HTR-8/SVneo (cell line): ENCODE measurements at places on chromosomes 11 and 22.

DNA sequence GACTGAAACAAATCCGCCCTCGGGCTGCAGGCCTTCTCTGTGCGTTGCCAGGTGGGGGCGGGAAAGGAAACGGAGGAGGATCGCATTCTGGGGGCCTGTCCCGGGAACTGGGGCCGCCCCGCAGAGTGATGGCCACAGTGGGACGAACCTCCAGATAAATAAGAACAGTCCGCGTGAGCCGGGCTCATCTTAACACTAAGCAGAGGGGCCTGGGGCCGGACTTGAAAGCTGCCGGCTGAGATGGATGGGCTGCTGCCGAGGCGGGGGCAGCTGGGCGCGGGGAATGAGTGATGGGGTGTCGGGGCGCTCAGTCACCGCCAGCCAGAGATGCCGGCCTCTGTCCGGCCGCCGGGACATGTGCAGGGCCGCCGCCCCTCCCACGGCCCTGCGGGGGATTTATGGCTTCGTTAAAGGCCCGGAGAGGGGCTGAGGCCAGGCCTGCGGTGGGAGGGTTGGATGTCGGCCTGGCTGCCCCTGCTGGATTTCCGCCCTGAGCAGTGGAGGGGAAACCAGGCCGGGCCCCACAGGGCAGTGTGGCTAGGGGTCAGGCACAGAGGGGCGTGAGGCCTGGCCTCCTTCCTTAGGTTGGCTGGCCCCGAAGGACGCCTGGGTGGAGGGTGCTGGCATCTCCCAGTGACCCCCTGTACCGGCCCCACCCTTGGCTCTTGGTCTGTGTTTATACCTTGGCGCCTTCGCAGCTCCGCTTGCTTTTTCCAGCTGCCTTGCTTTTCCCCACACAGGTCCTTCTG, 45.3 kb upstream of the CD82 start:
- no peak for DNase-seq

DNA sequence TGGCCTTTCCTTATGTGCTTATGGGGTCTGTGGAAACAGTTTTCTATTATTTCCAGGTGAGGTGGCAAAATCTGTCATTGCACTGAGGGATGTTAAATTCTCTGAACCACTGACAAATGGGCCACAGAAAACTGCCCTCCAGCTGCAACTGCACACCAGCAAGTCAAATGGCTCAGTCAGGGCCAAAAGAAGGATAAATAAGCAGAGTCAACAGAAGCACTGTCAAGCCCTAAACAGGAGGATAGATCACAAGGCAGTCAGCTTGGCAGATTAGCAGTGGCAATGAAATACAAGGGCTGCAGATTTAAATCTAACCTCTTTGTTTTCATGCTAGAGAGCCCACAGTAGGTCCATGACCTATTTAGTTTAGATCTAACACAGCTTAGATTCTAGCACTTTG, 435.6 kb downstream of the ETS1 start:
- DNase-seq, result no peak

- DNase-seq, result no peak
Observed at GRCh38 chr11:92707665-92708064, 261.8 kb upstream of the MTNR1B start.

DNA sequence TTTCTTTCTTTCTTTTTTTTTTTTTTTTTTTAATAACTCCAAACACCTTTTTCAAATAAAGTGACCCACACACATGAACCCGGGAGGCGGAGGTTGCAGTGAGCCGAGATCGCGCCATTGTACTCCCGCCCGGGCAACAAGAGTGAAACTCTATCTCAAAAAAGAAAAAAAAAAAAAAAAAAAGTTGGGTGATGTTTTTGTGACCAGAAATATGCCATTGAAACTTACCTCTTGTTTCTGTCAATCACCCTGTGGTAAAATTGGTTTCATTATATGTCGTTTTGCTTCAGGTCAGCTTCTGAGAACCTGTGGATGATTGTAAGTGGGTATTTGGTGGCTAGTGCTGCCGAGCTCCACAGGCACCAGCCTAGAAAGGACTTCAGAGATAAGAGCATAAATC, 238.8 kb downstream of the TBC1D22A start:
- no peak for DNase-seq

DNA sequence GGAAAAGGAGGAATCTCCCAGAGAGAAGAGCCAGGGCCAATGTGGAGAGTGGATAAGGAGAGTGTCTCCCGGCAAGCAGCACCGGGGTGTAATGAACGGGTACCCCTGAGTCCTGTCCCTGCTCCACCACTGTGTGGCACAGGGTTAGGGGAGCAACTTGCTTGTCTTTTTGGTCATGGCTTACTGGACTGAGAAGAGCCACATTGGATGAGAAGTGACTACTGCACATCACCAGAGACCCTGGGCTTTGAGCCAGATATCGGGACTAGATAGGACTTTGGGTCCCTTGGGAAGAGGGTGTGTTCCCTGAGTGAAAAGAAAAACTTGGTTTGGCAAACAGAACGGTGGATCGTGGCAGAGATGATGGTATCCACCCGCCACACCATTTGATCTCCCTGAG, 24.6 kb downstream of the SDHAF2 start:
- DNase-seq, result no peak

- no peak for DNase-seq
Observed at GRCh38 chr22:28299309-28299708, 380.3 kb upstream of the PITPNB start.

DNA sequence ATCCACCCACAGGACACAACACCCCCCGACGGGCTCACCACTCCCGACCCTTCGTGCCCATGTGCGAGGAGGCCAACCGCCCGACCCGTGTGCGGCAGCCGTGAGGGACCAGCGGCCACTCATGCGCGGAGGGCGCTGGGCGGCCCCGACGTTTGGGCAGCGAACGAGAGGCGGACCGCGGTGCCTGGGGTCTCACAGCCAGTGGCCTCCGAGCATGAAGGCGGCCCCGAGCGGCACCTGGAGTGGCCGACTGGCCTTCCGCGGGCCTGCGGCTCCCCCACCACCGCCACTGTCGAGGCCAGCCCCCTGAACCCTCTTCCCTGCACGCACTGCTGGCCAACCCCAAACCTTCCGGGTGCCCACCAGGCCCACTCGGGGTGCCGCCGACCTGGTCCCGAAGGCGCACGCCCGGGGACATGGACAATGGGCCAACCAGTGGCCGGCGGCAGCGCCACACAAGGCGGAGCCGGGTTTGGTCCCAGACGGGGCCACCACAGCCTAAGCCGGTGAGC, 4274.9 kb upstream of the OR11H1 start:
- no peak for DNase-seq

GRCh38 chr11:1927848-1928469, 8.5 kb downstream of the TNNT3 start:
- DNase-seq, result no peak

DNA sequence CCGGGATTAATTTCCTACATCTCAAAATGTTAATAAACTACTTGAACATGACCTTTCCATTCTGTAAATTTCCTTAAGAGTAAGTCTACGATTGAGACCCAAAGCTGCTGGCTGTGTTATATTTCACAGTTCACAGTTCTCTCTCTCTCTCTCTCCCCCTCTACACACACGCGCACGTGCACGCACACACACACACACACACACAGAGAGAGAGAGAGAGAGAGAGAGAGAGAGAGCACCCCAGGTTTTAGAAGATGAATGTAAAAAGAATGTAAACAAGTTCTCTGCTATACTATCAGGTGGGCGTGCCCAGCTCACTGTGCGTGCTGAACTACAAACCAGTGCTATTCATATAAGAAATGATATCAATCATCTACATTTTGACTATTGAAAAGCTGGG, 3.3 kb downstream of the BDNF start:
- DNase-seq, result no peak

GRCh38 chr11:13105237-13105844, 96.2 kb downstream of the RASSF10 start:
- no peak for DNase-seq

GRCh38 chr11:23555085-23555484, 694.8 kb upstream of the CCDC179 start:
- DNase-seq, result peak; percentile 2

DNA sequence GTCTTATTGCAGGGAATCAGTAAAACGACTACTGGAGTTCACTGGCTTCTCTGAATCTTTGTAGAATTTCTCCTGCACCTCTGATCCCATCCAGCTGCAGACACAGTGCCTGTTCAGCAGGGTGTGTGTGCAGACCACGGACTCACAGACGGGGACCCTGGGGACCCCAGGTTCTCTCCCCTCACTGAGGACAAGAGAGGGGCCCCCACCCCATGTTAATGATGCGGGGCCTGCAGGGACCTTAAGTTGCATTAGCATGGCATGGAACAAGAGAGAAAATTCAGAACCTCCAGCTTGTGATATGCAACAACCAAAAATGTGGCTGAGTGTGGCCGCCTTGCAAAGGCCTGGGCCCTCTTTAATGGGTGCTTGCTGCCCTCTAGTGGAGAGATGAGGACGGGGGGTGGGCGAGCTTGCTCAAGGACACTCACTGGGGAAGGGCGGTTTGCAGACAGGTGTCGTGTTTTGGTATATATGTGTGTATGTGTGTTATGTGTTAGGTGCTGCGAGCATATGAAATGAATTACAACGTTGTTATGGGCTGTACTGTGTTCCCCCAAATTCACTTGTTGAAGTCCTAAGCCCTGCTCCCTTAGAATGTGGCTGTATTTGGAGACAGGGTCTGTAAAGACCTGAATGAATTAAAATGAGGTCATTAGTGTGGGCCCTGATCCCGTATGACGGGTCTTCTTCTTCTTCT, 84.4 kb upstream of the SEPTIN5 start:
- DNase-seq, result peak; percentile 88

DNA sequence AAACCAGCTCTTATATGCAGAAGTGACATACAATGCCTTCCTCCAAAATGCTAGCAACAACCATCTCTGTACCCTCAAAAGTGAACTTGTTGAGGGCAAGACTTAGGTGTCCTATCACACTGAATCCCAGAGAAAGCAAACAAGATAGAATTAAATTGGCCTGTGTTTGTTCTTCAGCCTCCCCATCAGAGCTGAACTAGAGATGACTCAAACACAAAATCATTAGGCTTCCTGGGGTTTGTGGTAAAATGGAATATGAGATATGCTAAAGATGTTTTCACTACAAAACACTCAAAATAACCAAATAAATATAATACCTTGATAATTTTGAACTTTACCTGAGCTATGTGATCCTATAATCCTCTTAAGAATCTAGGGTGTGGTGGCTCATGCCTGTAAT, 31.6 kb downstream of the ZNF214 start:
- no peak for DNase-seq

GRCh38 chr11:126601550-126602215, 246.2 kb downstream of the ST3GAL4 start:
- no peak for DNase-seq

DNA sequence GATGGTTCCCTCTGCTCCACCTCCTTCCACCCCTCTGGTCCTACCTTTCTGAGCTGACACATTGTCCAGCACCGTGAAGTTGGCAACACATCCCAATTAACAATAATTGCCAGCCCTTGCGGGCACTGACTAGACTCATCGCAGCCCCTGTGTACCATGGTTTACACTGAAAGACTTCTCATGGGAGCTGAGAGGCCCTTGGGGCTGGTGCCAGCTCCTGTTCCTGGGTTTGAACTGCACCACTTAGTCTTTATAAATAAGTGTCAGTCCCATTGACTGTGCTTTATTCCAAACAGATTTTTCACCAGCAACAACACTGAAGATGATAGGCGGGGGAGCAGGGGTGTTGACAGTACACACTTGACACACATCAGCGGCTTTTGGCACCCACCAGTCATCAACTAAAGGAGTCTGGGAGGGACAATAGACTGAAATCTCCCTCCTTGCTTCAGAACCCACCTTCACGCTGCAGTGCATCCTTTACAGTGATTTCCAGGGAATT, 447.3 kb downstream of the NTM start:
- DNase-seq, result no peak

GRCh38 chr11:31826536-31827438, 15.7 kb upstream of the PAX6 start:
- DNase-seq, result no peak

DNA sequence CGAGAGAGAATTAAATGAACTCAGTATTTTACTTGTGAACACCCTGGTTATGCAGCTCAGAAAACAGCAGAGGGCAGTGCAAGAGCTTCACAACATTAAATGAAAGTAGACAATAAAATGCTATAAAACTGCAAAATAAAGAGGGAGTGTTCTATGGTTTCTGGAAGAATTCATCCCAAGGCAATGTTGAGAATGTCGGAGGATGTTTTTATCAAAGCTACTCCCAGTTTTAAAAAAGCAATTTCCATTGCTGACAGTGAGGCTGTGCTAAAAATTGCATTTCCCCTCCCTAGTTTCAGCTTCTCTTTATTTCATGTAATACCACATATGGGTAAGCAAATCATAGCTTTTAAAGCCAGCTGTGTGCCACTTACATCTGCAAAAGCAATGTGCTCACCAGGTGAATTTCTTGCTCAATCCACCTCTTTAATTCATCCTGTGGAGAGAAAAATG, 296.8 kb downstream of the RAB38 start:
- DNase-seq, result no peak

DNA sequence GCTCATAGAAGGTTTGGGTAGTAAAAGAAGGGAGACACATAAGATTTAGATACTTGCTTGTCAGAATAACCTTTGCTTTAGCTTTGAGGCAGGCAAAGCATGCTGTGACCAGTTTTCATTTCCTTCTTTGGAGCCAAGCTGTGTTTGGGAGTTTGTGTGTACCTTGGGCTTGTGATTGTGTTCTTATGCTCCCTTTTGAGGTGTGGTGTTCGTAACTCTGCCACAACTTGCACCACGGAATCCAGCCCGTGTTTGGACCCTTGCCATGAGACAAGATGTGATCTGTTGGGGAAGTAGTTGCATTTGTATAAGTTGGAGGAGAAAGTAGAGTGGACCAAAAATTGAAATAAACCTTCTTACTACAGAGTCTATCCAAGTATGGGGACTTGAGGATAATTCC, 34.0 kb downstream of the BMAL1 start:
- DNase-seq, result no peak

- no peak for DNase-seq
Observed at GRCh38 chr11:22556381-22556780, 69.2 kb downstream of the FANCF start.

DNA sequence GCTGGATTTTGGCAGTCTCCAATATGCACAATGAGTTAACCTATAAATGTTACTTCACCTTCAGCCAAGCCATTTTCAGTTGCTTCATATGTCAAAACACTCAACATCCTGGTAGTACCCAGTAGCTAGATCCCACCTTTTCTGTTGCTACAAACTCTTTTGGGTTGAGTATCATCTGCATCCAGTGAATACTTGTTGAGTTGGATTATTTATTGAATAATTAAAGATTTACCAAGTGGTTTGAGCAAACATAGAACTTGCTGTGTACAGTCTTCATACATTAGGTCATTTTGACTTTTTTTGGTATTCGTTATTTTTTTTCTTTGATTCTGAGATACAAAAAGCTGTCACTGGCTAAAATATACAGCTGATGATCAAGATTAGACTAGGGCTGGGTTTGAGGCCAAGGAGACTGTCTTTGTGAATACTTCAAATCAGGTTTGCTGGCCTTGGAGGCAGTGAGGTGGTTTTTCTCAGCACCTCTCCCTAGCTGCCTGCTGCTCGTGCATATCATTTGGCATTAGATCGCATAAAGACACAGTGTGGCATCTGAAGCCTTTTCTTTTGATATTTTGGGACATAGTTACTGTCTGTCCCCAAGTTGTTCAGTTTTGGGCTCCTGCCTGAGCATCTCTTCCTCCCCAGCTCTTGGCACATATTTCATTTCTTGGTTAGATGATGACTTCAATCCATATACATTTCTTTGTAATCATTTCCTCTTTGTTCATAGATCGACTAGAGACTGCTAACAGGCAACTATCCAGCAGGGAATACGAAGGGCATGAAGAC, 62.8 kb downstream of the AMOTL1 start:
- DNase-seq, result no peak

GRCh38 chr22:26998716-26999115, 341.3 kb downstream of the MIAT start:
- DNase-seq, result no peak

- no peak for DNase-seq
Observed at GRCh38 chr22:37824674-37825641, 1.8 kb downstream of the GALR3 start.
